ENCODE measurements at places on chromosomes 2 and 18. TPM values are rescaled to one million over a fixed set of nuclear protein-coding genes. Genes with fewer than 3 reads are reported as not detected.

Gene NT5DC4
- not detected for total RNA-seq

DNA sequence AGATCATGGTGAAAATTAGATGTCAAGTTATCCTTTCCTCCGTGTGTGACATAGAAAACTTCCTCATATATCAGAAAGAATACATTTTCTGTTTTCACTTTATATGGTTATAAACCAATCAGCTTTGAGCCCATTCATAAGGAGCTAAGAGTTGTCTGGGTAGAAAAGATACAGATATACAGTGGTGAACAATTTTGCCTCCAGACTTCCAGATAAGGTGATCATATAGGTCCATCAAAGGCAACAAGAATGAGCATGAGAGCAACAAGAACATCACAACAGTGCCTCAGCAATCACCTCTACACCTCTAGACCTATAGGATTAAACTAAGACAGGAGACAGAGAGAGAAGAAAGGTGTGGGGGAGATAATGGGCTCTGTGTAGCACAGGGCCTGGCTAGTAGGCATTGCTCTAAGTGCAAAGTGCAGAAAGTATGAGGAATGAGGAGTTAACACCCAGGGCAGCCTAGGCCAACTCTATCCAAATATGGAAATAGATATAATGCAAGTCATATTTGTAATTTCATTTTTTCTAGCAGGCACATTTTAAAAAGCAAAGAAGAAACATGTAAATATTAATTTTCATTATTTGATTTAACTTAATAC, 8.3 kb downstream of the TNP1 start:
- DNase-seq = no peak

DNA sequence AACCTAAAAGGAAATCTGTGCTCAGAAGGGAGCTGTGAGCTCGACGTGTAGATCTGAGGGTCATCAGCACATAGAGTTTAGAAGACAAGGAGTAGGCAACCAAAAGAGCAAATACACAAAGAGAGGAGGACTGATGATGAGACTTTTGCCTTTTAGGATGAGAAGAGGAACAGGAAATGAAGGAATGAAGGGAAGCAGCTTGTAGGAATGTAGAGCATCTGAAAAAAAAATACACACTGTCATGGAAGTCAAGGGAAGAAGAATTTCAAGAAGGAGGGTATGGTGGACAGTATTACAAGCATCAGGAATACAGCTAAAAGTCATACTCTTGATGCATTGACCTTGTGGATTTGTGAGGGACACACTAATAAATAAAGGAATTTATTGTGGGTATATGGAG, 21.9 kb downstream of the CDK15 start:
- DNase-seq = no peak

DNA sequence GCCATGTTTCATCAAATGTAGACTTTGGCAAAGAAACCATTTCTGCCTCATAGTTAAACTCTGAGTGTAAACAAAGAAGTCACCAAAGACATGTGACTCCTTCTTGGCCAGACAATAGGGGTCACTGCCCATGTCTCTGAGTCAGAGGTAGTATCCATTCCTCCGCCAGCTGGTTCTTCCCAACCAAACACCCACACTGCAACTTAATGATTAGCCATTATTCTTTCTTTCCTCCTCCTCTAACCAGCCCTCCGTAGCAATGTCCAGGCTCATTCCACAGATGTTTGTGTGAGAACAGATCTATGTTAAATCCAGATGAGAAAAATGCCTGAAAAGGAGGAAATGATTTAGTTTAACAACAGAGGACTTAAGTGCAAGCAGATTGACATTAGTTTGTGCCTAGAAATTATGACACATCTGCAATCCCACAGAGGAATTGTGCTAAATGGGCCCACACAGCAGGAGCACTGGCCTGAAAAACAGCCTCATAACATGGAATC, 127.9 kb upstream of the SH3BP4 start:
- no peak for DNase-seq

All from neural crest cell (in vitro differentiated cells).